ENCODE measurements at places on chromosomes 4 and X.

DNA sequence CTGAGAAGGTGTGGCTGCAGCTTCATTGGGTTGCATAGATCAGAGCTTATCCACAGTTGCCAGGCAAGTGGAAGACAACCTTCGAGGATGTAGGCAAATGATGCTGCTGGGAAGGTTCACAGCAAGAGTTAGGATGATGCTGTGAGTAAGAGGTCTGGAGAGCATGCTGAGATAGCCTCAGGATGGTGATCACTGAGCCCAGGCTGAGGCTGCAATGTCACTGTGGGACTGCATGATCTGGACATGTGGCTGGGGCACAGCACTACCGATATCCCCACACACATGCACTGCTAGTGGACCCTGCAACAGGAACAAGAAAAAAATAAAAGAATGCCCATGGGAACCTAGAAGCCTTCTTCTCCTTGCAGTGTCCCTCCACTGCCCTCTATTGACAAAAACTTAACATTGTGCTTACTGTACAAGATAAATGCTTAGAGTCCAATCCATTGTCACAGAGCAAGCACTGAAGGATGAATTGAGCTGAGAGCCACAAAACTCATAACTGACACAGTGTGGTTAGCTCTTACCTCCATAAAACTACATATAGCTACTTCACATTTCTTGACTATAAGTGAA is 105.6 kb downstream of the CNKSR2 start:
- DNase-seq = peak; percentile 19

DNA sequence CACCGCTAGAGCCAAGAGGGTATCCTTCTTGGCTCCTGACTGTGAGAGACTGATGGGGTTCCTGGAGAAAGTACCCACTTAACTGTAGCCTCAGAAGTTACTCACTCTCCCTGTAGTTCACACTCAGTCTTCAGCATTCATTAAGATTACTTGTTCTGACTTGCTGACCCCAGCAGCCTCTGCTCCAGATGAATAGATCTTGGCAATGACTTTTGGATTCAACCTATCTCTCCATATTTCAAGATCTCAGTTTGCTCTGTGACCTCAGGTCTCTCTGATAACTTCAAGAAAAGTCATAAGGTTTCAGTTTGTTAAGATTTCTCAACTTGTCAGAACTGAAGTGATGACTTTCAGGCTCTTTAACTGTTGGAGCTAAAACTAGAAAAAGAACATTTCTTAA is 825.6 kb downstream of the PCDH7 start:
- DNase-seq = no peak

DNA sequence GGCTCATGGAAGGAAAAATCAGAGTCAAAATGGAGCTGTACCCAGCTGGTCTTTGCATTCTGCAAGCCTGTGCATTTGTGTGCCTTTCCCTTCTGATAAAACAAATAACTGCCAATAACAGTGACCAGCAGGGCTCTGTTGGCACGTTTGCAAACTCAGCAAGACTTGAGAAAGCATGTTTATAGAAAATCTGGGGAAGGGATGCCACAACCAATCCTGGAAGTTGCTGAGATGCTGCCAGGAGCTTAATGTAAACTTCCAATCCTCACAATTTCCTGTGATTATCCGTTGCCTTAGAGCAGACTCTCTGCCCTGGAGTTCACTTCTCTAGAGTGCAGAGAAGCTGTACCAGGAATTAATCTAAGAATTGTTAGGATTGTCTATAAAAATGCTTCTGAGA is 6.9 kb upstream of the ANXA3 start:
- no peak for DNase-seq

GRCh38 chrX:38660395-38661102 is 99.2 kb downstream of the TSPAN7 start:
- DNase-seq = no peak

DNA sequence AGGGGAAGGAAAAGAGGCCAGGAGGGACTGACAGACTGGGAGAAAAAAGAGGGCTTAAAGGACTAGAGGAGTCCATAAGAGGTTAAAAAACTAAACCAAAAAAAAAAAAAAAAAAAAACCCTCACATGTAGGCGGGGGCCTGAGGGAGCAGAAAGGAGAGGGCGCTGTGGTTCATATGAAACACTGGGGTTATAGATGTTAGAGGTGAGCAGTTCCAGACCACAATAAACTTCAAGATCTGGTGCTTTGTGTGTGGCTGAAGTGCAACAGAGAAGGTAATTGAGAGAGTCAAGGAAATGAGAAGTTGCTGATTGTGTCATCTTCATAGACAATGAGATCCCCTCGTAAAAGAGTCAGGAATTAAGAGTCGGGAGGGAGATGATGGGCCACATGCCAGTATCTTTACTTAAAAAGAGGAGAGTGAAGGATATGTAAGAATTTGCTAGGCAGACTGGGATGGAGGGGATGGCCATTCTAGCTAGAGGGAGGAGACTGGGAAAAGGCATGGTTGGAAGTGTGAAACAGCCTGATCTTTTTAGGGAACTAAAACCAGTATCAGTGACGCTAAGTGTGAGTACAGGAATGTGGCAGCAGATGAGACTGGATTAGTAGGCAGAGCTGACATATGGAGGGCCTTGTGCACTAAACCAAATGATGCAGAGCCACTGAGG is 18.4 kb upstream of the OGT start:
- no peak for DNase-seq

DNA sequence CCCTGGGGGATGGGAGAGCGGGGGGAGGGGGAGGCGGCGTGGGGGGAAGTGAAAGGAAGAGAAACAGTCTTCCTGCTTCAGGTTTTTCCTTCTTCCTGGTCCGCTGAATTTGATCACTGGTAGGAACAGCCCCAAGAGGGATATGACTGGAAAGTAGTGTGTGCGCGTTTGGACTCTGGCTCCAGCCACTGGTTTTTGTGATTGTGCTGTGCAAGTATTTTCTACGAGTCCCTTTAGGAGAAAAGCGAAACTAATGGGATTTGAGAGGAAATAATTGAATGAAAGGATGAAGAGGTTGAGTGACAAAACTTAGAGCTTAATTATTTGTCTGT is 836 bp downstream of the PRRG1 start:
- no peak for DNase-seq
